ENCODE measurements at places on chromosomes 7 and 10. TPM values are rescaled to one million over a fixed set of nuclear protein-coding genes. Genes with fewer than 3 reads are reported as not detected.

The ANKRD61 gene
- not detected for total RNA-seq

The GHRHR gene
- not detected for total RNA-seq

The HACD1 gene
- total RNA-seq = 16.6 TPM

The HYAL4 gene
- not detected for total RNA-seq

The PRF1 gene
- not detected for total RNA-seq

The AKR1C8 gene
- not detected for total RNA-seq

The AGAP9 gene
- 2.0 TPM for total RNA-seq

The TCERG1L gene
- total RNA-seq = not detected

The TSC22D4 gene
- total RNA-seq = 47.4 TPM

The FAM20C gene
- 137 TPM for total RNA-seq

The ZNF735 gene
- total RNA-seq = not detected

The ABLIM1 gene
- 0.59 TPM for total RNA-seq

The INSYN2A gene
- total RNA-seq = 0.50 TPM

The CCDC3 gene
- 0.45 TPM for total RNA-seq

The CLDN3 gene
- total RNA-seq = not detected

The TET1 gene
- total RNA-seq = 1.8 TPM
